ENCODE measurements at places on chromosomes 6 and 20.

GRCh38 chr20:21609981-21610380 is 95.5 kb upstream of the PAX1 start:
- no peak for DNase-seq
- no peaks in the 10 kb centered on the region for H3K36me3 ChIP-seq
- no peaks in the 10 kb centered on the region for H3K27me3 ChIP-seq
- H3K27ac ChIP-seq = no peak overlapping the region
- no peak overlapping the region for H3K4me3 ChIP-seq

- peaks cover 15% of the 10 kb centered on the region for H3K4me1 ChIP-seq
- no peaks in the 10 kb centered on the region for H3K36me3 ChIP-seq
- no peaks in the 10 kb centered on the region for H3K27me3 ChIP-seq
- no peak overlapping the region for H3K27ac ChIP-seq
- no peak overlapping the region for H3K4me3 ChIP-seq
Observed at GRCh38 chr20:61590236-61590635, 338.2 kb downstream of the CDH4 start.

DNA sequence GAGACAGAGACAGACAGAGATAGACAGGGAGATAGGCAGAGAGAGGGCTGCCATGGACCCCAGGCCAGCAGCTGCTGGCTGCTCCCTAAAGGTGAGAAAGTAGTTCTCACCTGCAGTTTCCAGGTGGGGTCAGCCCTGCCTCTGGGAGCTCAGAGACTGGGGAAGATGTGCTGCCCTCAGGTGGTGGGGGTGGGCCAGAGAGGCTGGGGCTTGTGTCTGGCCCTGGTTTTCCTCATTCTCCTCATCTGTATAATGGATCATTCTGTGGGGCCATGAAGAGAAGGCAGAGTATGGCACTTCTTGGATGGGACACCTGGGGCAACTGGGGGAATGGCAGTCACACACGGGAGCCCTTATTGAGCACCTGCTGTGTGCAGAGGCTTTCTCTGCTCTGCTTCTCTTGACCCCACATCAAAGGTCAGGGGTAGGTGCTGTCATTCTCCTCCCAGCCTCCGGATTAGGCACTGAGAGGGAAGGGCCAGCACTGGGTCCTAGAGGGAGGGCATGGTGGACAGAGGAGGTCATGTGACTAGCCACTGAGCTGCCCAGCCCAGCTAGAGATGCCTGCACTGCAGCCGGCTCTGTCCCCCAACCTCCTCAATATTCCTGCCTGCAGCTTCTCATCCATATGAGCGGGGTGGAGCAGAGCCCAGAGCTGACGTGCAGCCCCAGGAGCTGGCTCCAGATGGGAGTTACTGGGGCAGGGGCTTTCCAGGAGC is 4.1 kb downstream of the ANGPT4 start:
- peaks cover 10% of the 10 kb centered on the region for H3K4me1 ChIP-seq
- no peaks in the 10 kb centered on the region for H3K36me3 ChIP-seq
- H3K27ac ChIP-seq = no peak overlapping the region
- DNase-seq = no peak
- H3K27me3 ChIP-seq = peaks cover 2% of the 10 kb centered on the region

- no peak overlapping the region for H3K27ac ChIP-seq
- H3K27me3 ChIP-seq = peaks cover 58% of the 10 kb centered on the region
- no peak for DNase-seq
- no peak overlapping the region for H3K4me3 ChIP-seq
- no peaks in the 10 kb centered on the region for H3K4me1 ChIP-seq
Observed at GRCh38 chr6:14105547-14105946, 12.0 kb upstream of the CD83 start.

DNA sequence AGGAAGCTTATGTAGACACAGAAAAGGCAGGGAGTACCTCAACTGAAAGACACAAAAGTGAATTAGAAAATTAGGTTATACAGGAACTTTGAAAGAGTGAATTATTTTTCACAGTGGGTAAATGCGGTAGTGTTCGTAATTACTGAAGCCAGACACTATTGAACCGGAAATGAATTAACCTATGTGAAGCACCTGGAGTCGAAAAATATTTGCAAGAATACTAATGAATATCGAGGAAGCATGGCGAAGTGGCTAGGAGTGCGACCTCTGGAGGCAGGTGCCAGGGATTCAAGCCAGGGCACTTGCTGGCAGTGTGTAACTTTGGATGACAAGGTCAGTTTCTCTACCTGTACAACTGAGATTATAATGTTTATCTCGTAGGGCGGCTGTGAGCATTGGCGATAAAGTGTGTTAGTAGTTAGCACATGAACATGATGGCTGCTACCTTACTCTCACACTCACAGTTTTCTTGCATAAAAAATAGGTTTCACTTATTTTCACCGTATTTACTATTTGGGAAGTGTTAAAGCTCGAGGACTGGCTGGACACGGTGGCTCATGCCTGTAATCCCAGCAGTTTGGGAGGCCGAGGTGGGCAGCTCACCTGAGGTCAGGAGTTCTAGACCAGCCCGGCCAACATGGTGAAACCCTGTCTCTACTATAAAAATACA is 567 bp upstream of the SLC18B1 start:
- H3K36me3 ChIP-seq = no peaks in the 10 kb centered on the region
- peak; percentile 80 for DNase-seq
- H3K4me1 ChIP-seq = peaks cover 4% of the 10 kb centered on the region
- H3K27ac ChIP-seq = peak overlapping the region; percentile 32
- peak overlapping the region; percentile 80 for H3K4me3 ChIP-seq
- H3K27me3 ChIP-seq = no peaks in the 10 kb centered on the region

DNA sequence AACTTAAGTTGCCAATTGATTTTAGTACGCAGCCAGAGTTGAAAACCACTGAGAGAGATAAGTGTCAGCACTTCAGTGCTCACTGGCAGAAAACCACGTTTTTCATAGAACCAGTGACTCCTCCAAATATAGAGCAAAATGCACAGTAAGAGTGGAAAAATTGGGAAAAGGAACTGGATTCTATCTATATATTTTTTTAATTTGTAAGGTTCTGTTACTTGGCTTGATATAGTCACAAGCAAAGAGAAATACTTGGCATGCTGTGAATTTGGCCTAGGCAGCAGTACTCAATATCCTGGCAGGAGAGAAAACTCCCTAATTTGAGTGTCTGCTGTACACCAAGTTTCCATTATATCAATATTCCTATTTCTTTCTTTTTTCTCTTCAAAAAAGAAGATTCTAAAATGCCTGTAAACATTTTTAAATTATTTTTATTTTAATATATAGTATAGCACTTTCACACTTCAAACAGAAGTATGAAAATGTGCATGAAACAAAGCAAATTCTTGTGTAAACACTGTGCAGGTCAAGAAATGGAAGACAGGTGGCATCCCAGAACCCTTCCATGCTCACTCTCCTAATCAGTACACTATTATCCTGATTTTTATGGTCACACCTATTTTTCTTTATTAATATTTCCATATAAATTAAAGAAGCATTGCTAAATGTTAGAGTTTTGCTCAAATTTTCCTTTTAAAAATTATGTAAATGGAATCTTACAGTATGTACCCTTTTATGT is 561.8 kb upstream of the RNF217 start:
- no peak for DNase-seq
- no peaks in the 10 kb centered on the region for H3K4me1 ChIP-seq
- H3K4me3 ChIP-seq = no peak overlapping the region
- H3K27me3 ChIP-seq = no peaks in the 10 kb centered on the region
- no peaks in the 10 kb centered on the region for H3K36me3 ChIP-seq

DNA sequence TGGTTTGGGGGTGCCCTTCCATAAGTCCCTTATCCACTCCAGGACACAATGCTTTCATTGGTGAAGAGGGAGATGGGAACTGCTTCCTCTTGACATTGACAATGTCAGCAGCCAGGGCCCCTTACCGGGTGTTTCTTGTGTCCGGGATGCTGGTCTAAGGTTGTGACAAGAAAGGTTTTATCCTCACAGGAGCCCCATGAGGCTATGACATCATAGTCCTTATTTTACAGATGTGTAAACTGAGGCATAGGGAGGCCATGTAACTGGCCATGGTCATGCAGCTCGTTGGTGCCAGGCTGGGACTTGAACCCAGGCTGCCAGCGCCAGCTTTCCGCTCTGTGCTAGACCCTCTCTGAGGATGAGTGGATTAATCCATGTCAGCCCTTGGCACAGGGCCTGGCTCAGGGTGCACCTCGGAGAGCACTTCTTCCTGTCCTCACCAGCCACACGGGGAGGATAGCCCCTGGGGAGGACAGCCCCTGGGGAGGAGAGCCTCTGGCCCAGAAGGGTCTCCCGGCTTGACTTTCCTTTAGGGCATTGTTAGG is 157.3 kb downstream of the SYCP2 start:
- no peak overlapping the region for H3K27ac ChIP-seq
- no peaks in the 10 kb centered on the region for H3K27me3 ChIP-seq
- no peaks in the 10 kb centered on the region for H3K4me1 ChIP-seq
- H3K36me3 ChIP-seq = no peaks in the 10 kb centered on the region
- no peak overlapping the region for H3K4me3 ChIP-seq

DNA sequence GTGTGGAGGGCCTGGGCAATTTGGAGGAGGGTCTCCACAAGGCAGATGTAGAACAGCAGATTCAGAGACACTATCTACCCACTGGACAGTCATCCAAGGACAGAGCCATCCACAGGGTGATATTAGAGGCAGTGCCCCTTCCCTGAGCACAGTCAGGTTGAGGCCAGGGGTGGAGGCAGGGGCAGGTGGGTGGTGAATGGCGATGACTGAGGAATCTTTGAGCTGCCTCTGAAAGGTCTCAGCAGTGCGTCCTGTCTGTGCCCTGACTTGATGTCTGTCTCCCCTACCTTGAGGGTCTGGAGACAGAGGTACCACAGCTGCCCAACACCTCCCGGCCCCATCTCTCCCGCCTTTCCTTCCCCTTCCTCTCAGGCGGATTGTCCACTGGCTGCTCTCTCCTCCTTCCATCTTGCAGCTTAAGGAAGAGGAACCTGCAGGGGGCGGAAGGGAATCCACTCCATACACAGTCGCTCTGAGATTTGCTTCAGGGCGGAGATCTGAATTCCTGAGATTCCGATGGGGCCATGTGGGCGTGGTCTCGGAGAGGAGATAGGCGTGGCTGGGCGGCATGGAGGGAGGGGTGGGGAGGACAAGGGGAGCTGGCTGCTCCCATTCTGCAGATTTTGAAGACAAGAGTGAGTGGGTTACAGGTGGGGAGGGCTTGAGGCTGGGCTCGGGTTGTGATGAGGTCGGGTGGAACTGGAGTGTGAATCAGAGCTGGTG is 1.7 kb downstream of the MUCL3 start:
- H3K27me3 ChIP-seq = peaks cover 24% of the 10 kb centered on the region
- H3K4me3 ChIP-seq = 0 out of 2 replicates have a peak overlapping the region, but pooled peaks have one; percentile 4
- no peak overlapping the region for H3K27ac ChIP-seq
- peak; percentile 89 for DNase-seq

DNA sequence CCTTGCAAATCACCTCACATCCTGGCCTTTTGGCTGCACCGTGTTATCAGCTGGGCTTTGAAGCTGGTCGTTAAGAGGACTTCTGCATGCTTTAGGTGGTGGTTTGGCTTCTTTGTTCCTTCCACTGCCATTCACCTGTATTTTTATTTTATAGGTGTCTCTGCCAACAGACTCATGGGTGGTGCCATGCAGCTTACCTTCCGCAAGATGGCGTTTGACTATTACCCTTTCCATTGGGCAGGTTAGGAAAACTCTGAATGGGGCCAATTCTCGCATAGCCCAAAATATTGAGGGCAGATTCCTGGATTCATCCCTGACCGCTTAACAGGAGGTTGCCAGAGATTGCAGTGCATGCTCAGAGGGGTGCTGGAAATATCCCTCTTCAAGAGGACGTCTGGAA is 32.4 kb downstream of the TAF11 start:
- no peak overlapping the region for H3K4me3 ChIP-seq
- peaks cover 41% of the 10 kb centered on the region for H3K36me3 ChIP-seq
- DNase-seq = no peak
- no peak overlapping the region for H3K27ac ChIP-seq
- no peaks in the 10 kb centered on the region for H3K27me3 ChIP-seq

DNA sequence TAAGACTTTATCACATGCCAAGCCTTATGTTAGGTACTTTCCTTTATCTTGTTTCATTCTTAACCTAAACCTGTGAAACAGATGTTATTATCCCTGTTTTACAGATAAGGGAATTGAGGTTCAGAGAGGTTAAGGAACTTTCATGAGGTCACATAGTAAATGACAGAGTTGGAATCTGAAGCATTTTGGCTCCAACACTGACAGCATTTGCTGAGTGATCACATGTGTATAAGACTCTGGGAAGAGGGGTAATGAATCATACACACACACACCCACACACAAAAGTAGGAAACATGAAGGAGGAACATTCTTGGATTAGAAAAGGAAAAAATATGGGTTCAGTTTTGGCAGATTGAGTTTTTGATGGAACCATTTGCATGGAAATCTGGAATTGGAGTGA is 212.5 kb downstream of the GJA1 start:
- no peak overlapping the region for H3K27ac ChIP-seq
- H3K27me3 ChIP-seq = no peaks in the 10 kb centered on the region
- no peak overlapping the region for H3K4me3 ChIP-seq
- no peaks in the 10 kb centered on the region for H3K36me3 ChIP-seq

DNA sequence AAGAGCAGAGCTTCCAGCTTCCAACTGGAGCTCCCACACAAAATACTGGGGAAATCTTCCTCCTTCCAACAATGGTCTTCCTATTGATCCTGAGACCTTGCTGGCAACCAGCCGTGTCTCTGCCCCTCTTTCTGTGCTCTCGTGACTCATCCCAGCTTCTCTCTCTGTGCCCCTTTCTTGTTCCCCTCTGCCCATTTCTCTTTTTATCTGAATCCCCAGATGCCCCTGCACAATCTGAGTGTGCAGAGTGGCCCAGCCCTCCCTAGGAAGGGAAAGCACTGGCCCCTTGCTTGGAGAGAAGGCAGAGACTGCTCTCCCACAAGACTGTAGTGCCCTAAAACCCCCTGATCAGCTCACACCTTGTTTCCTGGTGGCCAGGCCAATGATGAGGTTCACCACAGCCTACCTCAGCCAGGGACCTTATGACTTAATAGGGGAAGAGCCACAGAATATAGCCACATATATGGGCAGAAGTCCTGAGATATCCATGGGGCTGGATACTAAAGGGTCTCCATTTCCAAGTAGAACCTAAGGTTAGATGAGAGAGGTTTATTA is 23.1 kb upstream of the MAS1L start:
- no peaks in the 10 kb centered on the region for H3K4me1 ChIP-seq
- H3K27me3 ChIP-seq = no peaks in the 10 kb centered on the region
- H3K4me3 ChIP-seq = no peak overlapping the region

DNA sequence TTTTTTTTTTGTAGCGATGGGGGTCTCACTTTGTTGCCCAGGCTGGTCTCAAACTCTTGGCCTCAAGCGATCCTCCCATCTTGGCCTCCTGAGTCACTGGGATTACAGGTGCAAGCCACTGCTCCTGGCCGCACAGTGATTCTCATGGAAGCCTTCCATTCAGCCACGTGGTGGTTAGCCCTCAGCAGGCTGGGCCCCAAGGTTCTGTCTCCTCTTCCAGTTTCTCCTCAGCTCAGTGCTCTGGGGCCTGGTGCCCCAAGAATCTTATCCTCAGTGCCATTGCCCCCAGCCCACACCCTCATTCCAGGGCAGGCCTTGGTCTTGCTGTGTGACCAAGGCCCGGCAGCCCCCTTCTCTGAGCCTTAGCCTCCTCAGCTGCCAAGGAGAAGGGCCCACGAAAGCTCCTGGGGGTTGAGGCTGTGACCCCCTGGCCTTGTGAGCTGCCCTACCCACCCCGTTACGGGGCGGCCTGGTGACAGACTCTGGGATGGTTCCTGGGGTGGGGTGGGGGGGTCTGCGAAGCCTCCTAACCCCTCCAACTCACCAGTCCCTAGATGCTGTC is 16.4 kb downstream of the SRC start:
- H3K27ac ChIP-seq = no peak overlapping the region
- peaks cover 17% of the 10 kb centered on the region for H3K4me1 ChIP-seq
- no peak for DNase-seq
- H3K4me3 ChIP-seq = no peak overlapping the region
- H3K36me3 ChIP-seq = peaks cover 15% of the 10 kb centered on the region
- no peaks in the 10 kb centered on the region for H3K27me3 ChIP-seq

Data from GM23248 (cell line).